ENCODE measurements at places on chromosomes 4 and X. TPM values are rescaled to one million over a fixed set of nuclear protein-coding genes. Genes with fewer than 3 reads are reported as not detected.
A peak's percentile ranks its signal among the peaks of the same experiment; 100 is the strongest.

DNA sequence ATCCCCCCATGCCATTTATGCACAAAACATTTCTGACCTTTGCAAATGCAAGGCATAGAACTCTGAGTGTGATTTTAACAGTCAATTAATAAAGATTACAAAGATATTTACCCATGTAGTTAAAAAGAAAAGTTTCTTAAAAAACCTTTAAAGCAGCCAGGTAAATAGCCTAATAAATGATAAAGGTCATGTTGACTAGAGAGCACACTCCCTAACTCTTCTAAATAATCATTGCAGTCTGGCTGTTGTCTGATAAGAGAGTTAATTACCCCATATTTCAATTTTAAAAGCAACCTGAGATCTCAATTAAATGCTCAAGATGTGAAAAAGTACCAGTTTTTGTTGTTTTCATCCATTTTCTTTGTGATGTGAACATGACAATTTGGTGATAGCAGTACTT is 291.5 kb upstream of the SMIM31 start:
- no peak overlapping the region for H3K27ac ChIP-seq
- no peaks in the 10 kb centered on the region for H3K27me3 ChIP-seq
- H3K36me3 ChIP-seq, result no peaks in the 10 kb centered on the region
- H3K4me3 ChIP-seq, result no peak overlapping the region

GRCh38 chrX:105313596-105313995 is 93.1 kb upstream of the TEX13A start:
- peaks cover 3% of the 10 kb centered on the region for H3K27me3 ChIP-seq
- H3K4me1 ChIP-seq, result no peaks in the 10 kb centered on the region
- no peak for DNase-seq

Gene MAGEA6
- polyA plus RNA-seq, result not detected

DNA sequence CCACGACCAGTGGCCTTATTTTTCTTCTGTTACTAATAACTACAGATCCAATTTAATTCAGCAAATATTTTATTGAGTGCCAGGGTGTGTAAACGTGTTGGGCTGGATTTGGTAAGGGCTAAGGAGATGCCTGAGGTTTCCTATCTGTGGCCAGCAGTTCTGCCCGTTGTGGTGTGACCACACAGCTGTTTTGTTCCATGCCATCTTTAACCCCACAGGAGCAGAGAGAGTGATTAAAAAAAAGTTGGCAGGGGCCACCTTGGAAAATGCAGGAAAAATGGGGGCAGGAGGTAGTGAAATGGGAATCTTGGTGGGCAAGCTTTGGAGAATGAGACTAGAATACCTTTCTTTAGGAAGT is 1.1 kb downstream of the PLAC8 start:
- peak overlapping the region; percentile 88 for H3K27ac ChIP-seq
- peaks cover 42% of the 10 kb centered on the region for H3K4me1 ChIP-seq
- H3K4me3 ChIP-seq, result peak overlapping the region; percentile 100
- peaks cover 36% of the 10 kb centered on the region for H3K36me3 ChIP-seq
- DNase-seq, result peak; percentile 58

- no peaks in the 10 kb centered on the region for H3K27me3 ChIP-seq
- H3K4me1 ChIP-seq, result no peaks in the 10 kb centered on the region
- no peak overlapping the region for H3K27ac ChIP-seq
- no peak for DNase-seq
- H3K36me3 ChIP-seq, result no peaks in the 10 kb centered on the region
- no peak overlapping the region for H3K4me3 ChIP-seq
Measured at GRCh38 chr4:183986971-183987946, 82.2 kb downstream of the STOX2 start.

Gene AR
- not detected for polyA plus RNA-seq

- H3K27me3 ChIP-seq, result peaks cover 34% of the 10 kb centered on the region
- peak; percentile 7 for DNase-seq
- peak overlapping the region; percentile 70 for H3K4me3 ChIP-seq
- H3K27ac ChIP-seq, result no peak overlapping the region
- peaks cover 8% of the 10 kb centered on the region for H3K4me1 ChIP-seq
Measured at GRCh38 chr4:76585897-76586360, 150.9 kb downstream of the SHROOM3 start.

GRCh38 chr4:93289831-93290230 is 538.7 kb upstream of the ATOH1 start:
- DNase-seq, result no peak
- H3K27me3 ChIP-seq, result peaks cover 2% of the 10 kb centered on the region
- H3K27ac ChIP-seq, result no peak overlapping the region
- H3K4me1 ChIP-seq, result no peaks in the 10 kb centered on the region

- DNase-seq, result no peak
- H3K27me3 ChIP-seq, result no peaks in the 10 kb centered on the region
- H3K36me3 ChIP-seq, result no peaks in the 10 kb centered on the region
- no peaks in the 10 kb centered on the region for H3K4me1 ChIP-seq
Measured at GRCh38 chr4:135277068-135277979, 1075.7 kb upstream of the PABPC4L start.

Gene LRP2BP
- 0.36 TPM for polyA plus RNA-seq

DNA sequence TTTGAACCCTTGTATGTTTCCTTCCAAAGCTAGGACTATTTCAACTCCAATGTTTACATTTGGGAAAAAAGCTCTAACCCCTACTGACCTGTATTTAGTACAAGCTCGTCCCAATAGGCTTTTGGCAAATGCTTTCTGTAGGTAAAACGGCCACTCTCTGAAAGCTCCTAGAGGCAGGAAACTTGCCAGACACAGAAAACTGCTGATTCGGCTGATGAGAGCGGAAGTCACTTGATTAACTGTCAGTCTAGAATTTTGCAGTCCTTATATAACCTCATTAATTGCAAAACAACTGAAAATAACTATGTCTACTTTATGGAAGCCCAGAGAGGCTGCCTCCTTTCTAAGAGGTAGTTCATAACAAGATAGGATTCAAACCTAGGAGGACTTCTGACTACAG is 108.1 kb downstream of the TSPAN7 start:
- H3K4me3 ChIP-seq, result no peak overlapping the region
- DNase-seq, result no peak
- no peak overlapping the region for H3K27ac ChIP-seq

DNA sequence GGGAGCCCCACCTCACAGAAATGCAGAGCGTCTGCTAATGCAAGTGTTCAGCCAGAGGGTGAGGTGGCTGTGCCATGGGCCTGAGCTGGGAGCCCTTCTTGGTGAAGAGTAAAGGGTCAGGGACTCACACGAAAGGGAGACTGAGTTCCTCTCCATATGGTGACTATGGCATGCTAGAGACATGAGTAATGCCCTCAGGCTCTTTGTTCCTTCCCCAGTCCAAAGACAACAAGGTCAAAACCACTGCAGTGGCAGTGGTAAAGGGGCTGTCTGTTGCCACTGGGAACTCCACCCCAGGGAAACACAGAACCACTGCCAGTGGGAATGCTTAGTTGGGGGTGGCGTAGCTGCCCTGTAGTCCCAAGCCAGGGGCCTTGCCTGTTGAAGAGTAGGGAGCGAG is 22.4 kb downstream of the RAB40AL start:
- H3K27ac ChIP-seq, result no peak overlapping the region
- DNase-seq, result no peak
- no peaks in the 10 kb centered on the region for H3K4me1 ChIP-seq
- H3K36me3 ChIP-seq, result no peaks in the 10 kb centered on the region

- no peaks in the 10 kb centered on the region for H3K36me3 ChIP-seq
- H3K4me3 ChIP-seq, result no peak overlapping the region
- H3K4me1 ChIP-seq, result no peaks in the 10 kb centered on the region
Measured at GRCh38 chr4:146927695-146928094, 18.0 kb downstream of the TTC29 start.

- no peaks in the 10 kb centered on the region for H3K4me1 ChIP-seq
- no peak overlapping the region for H3K27ac ChIP-seq
- peaks cover 3% of the 10 kb centered on the region for H3K27me3 ChIP-seq
- H3K4me3 ChIP-seq, result no peak overlapping the region
Measured at GRCh38 chr4:105765690-105766407, 57.3 kb downstream of the GSTCD start.

Gene MAGEC2
- not detected for polyA plus RNA-seq

- H3K4me1 ChIP-seq, result no peaks in the 10 kb centered on the region
- no peak for DNase-seq
- H3K27ac ChIP-seq, result no peak overlapping the region
- no peaks in the 10 kb centered on the region for H3K36me3 ChIP-seq
Measured at GRCh38 chr4:140839888-140840790, 84.0 kb upstream of the TBC1D9 start.

- DNase-seq, result no peak
- H3K4me3 ChIP-seq, result no peak overlapping the region
- no peaks in the 10 kb centered on the region for H3K36me3 ChIP-seq
- H3K27me3 ChIP-seq, result peaks cover 2% of the 10 kb centered on the region
Measured at GRCh38 chrX:81304563-81304962, 102.7 kb downstream of the SH3BGRL start.

Data from immature natural killer cell (primary cell).